Pulmonary artery endothelial cell (primary cell): ENCODE measurements at places on chromosomes 7 and 10.

DNA sequence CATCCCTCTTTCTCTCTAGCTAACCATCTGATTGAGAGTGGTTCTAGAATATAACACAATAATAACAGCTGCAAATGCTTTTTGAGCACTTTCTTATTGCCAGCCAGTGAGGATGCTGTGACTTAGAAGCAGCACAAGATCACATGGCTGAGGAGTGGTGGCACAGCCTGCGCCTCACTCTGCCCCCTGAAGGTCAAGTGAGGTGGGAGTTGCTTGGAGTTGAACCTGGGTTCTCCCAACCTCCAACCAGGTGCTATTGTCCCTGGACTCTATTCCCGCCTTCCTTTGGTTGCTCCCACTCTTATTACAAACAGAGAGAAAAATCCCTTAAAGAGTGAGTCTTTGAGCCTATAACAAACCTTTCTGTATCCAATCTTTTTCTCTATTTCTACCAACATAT is 280.3 kb upstream of the PODXL start:
- no peak for DNase-seq

DNA sequence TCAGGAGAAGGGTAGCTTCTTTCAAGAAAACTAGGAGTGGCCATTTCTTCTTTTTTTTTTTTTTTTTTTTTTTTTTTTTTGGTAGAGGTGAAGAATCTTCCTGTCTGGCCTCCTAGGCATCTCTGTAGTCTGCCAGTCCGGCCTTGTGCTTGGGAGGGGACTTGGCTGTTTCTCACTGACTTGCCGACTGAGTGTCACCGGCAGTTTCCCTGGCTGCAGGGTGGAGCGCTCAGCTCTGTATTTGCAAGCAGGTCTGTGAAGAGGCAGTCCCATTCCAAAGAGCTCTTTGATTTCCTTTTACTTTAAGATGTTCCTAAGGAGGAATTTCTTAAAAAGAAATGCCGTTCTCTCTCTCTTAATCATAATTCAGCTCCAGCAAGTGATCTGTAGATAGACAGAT is 212.6 kb downstream of the ADRA2A start:
- DNase-seq: no peak

DNA sequence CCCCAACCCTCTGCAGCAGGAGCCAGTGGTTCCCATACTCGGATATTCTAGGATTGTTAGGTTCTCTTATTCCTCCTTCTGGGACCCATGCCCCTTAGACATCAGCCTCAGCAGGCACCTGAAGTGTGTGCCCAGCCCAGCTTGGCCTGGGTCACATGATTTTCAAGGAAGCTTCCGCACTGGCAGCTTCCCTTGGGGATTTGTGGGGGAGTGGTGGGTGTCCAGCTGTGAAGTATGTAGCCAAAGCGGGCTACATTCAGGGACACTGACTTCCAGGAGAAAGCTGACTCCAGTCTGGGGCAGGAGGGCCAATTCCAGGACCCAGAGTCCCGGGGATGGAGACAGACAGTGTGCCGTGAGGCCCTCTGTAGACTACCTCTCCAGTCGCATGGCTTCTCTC is 1.3 kb downstream of the LDB1 start:
- no peak for DNase-seq

DNA sequence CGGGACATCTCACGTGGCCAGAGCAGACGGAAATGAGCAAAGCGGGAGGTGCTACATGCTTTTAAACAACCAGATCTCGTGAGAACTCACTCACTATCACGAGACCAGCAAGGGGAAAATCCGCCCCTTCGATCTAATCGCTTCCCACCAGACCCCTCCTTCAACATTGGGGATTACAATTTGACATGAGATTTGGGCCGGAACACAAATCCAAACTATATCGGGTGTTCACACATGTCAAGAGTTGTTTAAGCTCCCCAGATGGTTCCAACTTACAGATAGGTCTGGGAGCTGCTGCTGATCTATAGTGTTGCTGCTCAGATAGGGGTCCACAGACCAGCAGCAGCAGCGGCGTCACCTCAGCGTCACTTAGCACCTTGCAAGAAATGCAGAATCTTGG is 194.9 kb downstream of the GPAM start:
- DNase-seq: no peak

DNA sequence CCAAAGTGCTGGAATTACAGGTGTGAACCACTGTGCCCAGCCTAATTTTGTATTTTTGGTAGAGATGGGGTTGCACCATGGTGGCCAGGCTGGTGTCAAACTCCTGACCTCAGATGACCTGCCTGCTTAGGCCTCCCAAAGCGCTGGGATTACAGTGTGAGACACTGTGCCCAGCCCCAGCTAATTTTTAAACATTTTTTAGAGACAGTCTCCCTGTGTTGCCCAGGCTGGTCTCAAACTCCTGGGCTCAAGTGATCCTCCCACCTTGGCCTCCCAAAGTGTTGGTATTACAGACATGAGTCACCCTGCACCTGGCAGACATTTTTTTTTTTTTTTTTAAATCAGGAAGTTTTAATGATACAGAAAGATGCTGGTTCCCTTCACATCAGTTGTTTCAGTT is 15.5 kb downstream of the DENND10 start:
- DNase-seq: no peak

GRCh38 chr7:138565071-138565450 is 105.0 kb downstream of the TRIM24 start:
- DNase-seq: no peak

DNA sequence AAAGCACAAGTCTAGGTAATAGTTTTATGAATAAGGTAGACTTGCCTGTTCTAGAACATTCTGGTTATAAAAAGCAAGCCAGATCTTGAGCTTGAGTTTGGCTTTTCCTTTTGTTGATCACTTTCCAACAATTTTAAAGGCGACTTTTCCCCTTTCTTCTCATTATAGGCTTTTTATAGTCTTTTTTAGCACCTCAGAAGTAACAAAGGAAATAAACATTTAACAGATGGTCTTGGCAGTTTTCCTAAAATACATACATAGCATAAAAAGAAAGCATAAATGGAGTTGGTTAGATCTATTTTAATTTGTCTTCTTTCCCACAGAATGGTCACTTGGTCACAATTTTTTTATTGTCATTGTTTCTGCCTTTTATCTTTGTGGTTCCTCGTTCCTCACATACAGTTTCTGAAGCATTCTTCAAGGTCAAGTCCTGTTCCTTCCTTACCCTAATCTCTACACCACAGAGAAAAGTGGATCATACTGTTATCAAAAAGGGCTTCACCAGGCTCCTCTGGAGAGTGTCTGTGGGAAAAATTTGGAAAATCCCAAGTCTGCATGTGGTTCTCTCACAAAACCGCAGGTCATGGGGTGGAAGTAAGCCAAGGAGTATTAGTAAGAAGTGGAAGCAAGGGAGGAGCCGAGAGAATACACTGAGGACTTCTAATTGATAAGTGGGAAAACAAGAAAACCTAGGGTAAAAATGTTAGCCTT is 31.3 kb downstream of the THNSL1 start:
- no peak for DNase-seq

DNA sequence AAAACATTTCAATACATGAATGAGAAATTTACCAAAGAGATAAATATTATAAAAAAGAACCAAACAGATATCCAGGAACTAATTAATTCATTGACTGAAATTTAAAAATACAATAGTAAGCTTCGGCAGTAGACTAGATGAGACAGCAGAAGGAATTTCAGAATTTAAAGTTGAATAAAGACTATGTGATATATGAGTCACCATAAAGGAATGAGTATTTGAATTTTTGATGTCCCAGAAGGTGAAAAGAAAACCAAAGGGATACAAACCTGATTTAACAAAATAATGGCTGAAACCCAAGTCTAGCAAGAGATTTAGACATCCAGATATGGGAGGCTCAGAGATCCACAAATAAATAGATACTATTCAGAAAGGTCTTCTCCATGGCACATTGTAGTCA is 623.9 kb upstream of the FOXK1 start:
- no peak for DNase-seq

GRCh38 chr7:102836191-102836919 is 76.4 kb upstream of the LRRC17 start:
- peak; percentile 76 for DNase-seq

DNA sequence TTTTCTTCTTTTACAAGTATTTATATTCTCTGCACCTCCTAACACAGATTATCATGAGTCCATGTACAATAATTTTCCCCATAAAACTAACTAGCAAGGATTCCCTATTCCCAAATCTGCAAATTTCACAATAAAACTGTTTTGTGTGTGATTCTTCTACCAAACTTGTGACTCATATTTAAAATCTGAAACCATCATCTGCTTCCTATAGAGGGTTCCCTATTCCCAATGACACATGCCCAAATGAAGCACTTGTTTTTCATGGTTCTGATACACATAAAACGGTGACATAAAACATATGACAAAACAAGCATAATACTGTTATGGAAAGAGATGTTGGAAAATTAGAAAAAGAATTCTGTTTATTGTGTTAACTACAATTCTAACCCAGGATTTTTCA is 657.6 kb downstream of the PARD3 start:
- no peak for DNase-seq

GRCh38 chr10:62024026-62024701 is 122.7 kb downstream of the ARID5B start:
- DNase-seq: no peak

DNA sequence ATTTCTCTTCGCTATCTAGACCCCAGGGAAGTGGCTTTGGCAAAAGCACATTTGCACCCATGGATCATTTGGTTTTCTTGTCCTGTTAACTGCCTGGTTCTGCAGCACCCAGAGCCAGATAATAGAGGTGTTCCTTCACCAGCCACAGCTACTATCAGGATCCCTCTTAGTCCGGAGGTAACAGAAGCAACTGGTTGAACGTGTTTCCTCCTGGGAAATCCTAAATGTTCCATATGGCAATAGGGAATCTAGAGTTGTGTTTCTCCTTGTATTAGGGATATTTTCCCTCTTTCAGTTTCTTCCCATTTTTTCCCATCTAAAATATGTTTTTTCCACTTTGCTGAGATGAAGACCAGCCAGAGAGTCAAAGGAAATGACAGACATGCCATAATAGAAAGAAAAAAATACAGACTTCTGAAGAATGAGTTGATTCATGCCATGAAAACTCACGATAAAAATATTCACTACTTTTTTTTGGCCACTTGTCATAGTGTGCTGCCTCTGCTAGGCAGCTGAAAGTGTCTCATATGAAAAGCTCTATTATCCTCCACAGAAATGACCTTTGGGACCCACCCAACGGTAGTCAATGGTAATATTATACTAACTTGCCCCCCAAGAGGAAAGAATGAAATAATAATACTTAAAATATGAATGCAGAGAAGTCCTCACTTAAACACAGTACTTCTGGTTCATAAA is 472.8 kb downstream of the KCNMA1 start:
- no peak for DNase-seq

DNA sequence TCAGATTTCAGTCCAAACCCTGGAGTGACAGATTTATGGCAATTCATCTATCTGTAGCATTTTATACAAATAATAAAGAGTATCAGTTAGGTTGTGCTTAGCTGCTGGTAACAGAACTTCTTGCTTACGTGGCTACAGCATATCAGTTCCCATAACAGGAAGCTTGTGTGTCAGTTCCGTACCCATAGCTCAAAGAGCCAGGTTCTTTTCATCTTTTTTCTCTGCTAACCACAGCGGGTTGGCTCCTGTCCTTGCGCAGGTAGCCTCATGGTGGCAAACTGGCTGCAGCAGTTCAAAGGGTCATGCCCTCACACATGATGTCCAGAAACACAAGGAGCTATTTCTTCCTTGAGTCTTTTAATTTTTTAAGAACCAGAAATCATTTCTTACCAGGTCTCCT is 1041.8 kb downstream of the GATA3 start:
- DNase-seq: no peak

- no peak for DNase-seq
These were observed 6.5 kb downstream of the ARHGAP22 start for GRCh38 chr10:48598243-48598935.

DNA sequence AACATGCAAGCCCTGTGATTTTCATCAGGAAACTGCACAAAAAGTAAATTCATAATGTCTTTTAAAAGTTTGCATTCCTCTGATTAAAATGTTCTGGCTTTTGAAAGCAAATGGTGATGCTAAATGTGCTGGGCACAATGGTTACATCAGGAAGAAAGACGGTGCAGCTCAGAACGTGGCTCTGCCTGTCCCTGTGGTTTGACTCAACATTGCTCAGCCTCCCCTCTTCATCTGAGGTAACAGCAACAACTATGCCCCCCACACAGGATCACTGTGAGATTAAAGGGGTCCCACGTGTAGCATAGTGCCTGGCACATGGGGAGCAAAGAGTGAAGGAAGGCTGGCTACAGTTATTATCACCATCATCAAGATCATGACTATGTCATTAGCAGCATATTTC is 44.0 kb downstream of the PARD3 start:
- no peak for DNase-seq
